ENCODE measurements at places on chromosomes 4 and X. TPM values are rescaled to one million over a fixed set of nuclear protein-coding genes. Genes with fewer than 3 reads are reported as not detected.

GRCh38 chr4:4501679-4502078 is 40.2 kb downstream of the STX18 start:
- no peak for DNase-seq

DNA sequence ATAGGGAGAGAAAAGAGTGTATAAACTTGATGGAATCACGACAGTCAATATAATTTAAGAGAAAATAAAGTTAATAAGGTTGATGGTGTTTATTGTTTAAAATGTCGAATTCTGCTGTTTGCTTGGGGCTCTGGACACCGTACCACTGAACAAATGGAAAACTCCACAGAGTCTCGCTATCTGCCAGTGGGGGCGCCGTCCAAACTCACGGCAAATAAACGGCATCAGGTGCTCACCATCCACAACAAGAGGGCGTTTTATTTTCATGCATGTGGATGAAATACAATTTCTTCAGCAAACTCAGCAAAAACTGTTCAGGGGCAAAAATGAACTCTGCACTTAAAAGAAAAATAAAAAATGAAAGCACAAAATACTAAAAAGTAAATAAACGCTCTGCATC is 46.6 kb upstream of the FAM47C start:
- DNase-seq, result no peak

DNA sequence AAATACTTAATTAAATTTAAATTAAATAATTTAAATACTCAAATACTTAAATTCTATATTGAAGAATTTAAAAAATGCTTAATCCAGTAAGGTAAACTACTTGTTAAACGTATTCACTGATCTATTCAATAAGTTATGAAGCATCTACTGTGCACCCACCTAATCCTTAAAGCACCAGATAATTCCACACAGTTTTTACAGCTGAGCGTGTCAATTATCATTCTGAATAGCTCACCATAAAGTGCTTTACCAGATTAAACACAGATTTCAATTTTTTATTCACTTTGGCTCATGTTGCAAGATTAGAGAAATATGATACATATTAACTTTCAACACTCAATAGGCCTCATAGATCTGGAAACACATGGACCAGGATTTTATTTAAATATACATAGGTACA is 79.2 kb upstream of the DDIT4L start:
- no peak for DNase-seq

DNA sequence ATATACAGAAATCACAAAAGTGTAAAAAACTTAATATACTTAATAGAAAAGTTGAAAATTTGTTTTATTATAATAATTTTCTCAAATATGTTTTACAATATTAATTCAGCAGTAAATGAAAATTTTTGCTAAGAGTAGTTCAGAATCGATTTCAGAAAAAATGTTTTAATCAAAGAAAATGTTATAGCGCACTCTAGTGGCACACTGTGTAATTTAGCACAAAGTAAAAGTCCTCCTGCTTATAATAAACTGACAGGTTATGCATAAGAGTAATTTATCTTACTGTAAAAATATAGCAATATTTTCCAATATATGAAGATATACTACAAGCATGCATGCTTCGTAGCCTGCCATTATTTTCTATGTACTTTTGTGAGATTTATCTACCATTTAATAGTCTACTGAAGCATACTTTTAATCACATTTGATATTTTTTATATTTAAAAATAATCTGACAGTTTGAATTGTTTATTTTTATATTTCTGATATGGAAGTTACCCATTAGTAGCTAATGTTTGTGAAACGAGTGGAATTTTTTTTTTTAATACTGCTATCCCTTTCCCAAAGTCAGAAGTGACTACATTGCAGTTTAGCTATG is 217.9 kb upstream of the KLHL4 start:
- DNase-seq, result no peak

DNA sequence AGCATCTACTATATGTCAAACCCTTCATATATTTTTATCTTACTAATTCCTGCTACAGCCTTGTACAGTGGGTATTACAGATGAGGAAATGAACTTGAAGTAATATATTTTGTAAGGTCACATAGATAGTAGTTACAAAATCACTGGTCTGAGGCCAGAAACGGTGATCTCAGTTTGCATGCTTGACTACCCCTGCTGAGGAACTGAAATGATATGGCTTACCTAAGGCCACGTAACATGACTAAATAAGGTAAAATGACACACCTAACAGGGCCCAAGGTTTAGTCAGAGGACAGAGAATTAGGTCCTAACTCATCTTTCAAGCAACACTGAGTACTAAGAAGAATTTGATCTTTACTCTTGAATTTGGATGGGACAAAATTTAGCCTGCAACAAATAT is 1.5 kb upstream of the COMMD8 start:
- no peak for DNase-seq

DNA sequence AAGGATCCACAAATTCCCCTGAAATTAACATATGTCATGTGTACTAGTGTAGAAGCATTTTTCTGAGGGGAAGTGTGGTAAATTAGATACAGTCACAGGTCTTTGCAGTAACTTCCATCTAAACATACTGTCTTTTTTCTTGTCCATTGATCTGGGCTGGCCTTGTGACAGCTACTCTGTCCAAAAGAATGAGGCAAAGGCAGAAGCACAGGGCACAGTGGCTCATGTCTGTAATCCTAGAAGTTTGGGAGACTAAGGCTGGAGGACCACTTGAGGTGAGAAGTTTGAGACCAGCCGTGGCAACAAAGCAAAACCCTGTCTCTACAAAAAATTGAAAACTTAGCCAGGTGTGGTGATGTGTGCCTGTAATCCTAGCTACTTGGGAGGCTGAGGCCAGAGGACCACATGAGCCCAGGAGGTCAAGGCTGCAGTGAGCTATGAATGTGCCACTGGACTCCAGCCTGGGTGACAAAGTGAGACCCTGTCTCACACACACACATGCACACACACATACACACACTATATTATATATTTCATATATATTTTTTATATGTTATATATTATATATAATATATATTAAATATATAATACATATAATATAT is 47.6 kb downstream of the HAND2 start:
- DNase-seq, result no peak

DNA sequence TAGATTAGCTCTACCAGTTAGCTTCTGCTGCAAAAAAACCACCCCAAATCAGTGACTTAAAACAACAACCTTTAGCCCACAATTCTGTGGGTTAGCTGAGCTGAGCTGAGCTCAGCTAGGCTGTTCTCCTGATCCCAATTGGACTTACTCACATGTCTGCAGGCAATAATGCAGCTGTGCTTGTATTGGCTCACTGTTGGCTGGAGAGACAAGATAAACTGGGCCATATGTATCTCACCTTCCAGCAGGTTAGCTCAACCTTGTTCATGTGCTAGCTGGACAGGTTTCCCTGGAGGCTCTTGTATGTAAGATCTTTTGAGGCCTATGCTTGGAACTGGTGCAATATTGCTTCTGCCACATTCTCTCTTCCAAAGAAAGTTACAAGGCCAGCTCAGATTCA is 261.5 kb upstream of the ADGRL3 start:
- no peak for DNase-seq

- no peak for DNase-seq
Observed at GRCh38 chr4:174215961-174216680, 67.3 kb downstream of the FBXO8 start.

DNA sequence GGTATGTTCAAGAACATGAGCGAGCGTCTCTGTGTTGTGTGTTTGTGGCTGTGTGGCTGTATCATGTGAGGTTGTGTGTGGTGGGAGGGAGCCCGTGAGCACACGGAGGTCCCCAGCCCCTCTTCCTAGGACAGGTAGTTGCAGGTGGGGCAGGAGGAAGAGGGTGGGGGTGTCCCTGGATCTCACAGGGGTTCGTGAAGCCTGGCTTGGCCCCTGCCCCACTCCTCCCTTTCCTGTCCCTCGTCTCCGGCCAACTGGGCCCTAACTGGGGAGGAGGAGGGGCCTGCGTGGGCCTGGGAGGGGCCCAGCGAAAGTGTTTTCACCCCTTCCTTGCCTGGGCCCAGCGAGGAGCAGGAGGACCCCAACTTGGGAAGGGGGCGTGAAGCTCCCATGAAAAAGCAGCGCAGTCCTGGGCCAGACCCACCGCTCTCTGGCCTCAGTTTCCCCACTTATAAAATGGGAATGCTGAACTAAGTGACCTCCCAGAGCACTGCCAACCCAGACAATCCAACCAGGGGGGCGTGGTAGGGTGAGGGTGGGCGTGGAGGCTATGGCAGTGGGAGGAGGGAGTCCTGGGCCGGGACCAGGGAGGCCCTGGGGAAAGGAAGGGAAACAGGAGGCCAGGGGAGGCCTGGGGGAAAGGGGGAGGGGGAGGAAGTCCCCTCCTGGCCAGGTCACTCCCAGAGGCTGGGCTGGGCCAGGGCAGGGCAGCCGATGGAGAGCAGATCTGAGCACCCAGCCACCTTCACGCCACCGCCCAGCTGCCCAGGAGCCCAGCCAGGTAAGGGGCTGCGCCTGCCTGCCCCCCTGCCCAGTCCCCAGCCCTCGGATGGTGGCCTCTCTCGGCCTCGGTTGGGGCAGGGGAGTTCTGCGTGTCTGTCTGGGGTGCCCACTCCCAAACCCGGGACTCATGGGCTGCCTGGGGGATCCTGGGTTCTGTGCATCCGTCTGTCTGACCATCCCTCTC is at the start of gene AVPR2:
TSS of gene AVPR2 (plus strand) at position 683 of the 967 bp plus-strand sequence. CDS start 473 bp downstream, outside the sequence.
- peak; percentile 82 for DNase-seq

- no peak for DNase-seq
Observed at GRCh38 chrX:71111141-71111843, at the start of gene IL2RG. Gene IL2RG, minus strand, starts transcription at chrX:71111577. Its CDS starts 38 bp downstream, at chrX:71111539.

The MAGEA2B gene
- not detected for total RNA-seq

The PDE6B gene
- total RNA-seq, result 3.7 TPM

The IL1RAPL1 gene
- total RNA-seq, result not detected

The CXCL1 gene
- 0.74 TPM for total RNA-seq

The SLC2A9 gene
- total RNA-seq, result 8.4 TPM

The TMSB15C gene
- total RNA-seq, result 4.0 TPM

The LEF1 gene
- total RNA-seq, result 2.3 TPM
